Activated T-helper 2 cell treated with anti-CD3 and anti-CD28 coated beads, Interferon-gamma antibody, Interleukin-2, Interleukin-4, amounts not matched to agents 10 μg/mL and 5 μg/mL and 100 μg/mL, durations not matched to agents 14 hours and 24 hours and 36 hours (primary cell): ENCODE measurements at places on chromosomes 11 and 22. TPM values are rescaled to one million over a fixed set of nuclear protein-coding genes. Genes with fewer than 3 reads are reported as not detected.

DNA sequence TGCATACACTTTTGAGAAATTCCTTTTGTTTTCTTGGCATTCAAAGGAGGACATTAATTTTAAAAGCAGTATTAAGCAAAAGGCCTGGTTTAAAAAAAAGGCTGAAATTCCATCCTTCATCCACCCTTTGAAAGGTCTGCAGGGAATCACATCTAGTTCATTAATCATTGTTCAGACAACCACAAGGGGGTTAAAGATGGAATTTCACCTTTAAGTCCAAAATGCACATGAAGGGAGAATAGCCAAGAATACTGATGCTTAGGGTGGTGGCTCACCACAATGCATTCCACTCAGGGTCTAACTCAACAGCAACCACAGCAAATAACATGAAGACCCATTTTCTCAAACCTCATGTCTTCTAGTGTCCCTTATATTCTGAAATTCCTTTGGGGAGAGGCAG, 256.9 kb downstream of the CADM1 start:
- DNase-seq, result no peak

DNA sequence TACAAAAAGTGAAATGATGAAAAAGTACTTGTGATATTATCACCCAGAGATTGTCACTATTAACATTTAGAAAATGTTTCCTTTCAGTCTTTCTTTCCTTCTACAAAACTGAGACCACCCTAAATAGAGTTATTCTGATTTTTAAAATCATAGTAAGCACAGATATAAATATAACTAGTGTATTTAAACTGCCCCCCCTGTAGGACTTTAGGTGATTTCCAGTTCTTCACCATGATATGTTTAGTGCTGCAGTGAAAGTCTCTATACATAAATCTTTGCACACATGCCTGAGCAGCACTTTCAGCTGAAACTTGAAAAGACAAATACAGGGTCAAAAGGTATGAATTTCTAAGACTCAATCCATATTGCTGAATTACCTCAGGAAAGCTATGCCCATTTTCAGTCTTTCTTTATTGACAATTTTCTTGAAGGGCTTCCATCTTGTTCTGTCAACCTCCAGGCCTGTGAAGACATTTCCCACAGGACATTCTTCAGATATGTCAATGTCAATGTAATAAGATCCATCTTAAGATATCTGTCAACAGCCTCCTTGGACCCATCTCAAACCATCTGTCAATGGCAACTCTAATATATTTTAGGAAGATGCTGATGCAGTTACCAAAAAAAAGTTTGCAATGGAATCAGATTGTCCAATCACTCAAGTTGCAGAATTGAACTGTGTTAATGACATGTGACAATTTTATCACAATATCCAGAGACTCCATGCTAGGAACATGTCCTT, 30.8 kb upstream of the LDLRAD3 start:
- DNase-seq, result no peak

- no peak for DNase-seq
These were observed 23.0 kb downstream of the PC start for GRCh38 chr11:66934950-66935779.

DNA sequence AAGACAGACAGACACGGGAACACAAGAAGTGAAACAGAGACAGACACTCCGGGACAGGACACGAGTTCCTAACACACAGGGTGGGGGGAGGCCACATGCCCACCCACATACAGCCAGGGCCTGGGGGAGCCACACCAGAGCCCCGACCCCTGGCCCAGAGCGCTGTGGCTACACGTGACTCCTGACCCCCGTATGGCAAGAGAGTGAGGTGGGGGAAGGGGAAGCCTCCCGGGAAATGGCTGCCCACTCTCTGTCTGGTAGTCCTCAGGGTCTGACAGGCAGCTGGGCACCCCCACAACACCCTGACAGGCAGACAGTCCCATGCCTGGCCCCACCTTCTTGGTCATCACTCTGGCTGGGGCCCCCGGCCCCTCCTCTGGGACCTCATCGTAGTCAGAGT, 38.6 kb upstream of the PDE2A start:
- no peak for DNase-seq

DNA sequence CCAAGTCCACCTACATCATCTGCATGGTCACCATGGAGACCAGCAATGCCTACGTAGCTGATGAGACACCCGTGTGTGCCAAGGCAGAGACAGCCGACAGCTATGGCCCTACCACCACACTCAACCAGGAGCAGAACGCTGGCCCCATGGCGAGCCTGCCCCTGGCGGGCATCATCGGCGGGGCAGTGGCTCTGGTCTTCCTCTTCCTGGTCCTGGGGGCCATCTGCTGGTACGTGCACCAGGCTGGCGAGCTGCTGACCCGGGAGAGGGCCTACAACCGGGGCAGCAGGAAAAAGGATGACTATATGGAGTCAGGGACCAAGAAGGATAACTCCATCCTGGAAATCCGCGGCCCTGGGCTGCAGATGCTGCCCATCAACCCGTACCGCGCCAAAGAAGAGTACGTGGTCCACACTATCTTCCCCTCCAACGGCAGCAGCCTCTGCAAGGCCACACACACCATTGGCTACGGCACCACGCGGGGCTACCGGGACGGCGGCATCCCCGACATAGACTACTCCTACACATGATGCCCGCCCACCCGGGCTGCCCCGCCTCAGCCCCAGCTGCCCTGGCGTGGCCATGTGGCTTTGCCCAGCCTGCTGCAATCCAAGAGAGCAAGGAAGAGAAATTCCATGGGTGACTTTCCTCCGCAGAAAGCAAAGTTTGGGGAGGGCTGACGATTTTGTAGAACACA, 48.0 kb downstream of the MACROD1 start:
- no peak for DNase-seq

DNA sequence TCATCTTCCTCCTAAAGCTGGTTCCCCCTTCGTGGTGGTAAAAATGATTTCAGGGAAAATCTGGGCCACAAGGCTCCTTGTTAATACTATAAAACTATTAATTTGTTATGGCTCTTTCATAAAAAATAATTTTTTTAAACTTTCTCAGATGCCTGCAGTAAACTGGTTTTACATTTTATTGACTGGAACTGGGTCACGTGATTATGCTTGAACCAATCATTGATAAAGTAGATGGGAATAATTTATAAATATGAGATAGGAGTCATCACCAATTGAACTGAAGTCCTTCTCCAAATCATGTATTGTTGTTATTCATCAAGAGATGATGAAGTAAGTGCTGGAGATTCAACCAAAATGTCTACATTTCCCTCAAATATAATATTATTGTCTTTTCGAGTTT, 138.4 kb downstream of the SLC17A6 start:
- DNase-seq, result no peak

- no peak for DNase-seq
These were observed 17.7 kb upstream of the RASSF10 start for GRCh38 chr11:12991426-12991825.

DNA sequence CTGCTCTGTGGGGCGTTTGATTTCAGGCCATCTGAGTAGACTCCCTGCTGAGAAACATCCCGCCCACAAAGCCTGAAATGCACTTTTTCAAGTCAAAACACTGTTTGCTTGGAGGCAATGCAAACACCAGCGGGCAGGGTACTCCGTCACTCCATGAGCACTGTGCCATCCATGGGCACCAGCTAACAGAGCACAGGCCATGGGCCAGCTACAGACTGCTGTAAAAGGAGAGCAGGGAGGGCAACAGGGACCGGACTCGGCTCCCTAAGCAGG, 16.6 kb upstream of the EFCAB6 start:
- DNase-seq, result no peak

DNA sequence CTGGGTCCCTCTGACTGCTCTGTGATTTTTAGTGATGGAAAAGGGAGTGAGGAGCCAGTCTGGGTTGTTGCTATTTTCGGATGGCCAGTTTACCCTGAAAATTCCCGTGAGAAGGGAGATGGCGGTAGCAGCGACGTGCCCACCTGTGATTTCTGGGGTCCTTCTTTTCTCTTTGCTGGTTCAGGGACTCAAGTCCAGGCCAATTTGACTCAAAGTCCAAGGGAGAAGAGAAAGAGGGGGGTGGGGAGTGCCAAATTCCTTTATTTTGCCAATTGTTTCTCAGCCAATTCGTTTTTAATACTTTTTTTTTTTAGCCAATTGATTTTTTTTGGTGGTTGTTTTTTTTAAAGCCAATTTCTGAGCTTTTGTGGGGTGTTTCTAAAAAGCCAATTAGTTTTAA, 6.9 kb downstream of the IGF2 start:
- no peak for DNase-seq

DNA sequence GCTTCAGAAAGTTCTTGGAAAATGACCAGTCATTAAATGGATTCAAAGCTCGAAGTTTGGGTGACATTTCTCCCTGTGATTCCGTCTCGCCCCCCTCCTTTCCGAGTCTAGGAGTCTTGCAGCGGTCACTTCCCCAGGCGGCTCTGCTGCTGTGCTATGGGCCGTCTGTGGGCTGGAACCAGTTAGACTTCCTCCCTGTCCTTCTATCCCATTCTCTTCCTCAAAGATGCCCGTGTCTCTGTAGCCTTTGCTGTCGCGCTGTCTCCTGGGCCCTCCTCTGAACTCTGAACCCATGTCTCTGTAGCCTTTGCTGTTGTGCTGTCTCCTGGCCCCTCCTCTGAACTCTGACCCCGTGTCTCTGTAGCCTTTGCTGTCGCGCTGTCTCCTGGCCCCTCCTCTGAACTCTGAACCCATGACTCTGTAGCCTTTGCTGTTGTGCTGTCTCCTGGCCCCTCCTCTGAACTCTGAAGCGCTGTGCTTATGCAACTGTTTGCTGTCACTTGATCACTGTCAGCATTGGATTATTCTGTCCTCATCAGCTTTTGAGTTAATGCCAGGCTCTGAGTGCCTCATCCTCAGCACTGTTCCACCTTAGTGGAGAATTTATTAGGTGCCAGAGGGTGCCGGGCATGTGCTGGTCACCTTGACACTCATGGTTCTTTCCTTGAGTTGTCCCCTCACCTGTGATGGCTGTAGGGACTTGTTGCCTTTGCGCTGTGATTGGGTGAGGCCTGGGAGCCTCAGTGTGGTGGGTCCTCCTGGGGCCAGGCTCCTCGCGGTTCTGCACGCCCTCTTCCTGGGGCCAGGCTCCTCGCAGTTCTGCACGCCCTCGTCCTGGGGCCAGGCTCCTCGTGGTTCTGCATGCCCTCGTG, 173.3 kb downstream of the TBC1D22A start:
- no peak for DNase-seq

- DNase-seq, result no peak
These were observed 256.0 kb downstream of the ETS1 start for GRCh38 chr11:128331317-128331716.

GRCh38 chr11:113840932-113841664, 34.3 kb downstream of the USP28 start:
- DNase-seq, result no peak

- no peak for DNase-seq
These were observed 104.5 kb downstream of the RELT start for GRCh38 chr11:73480677-73481076.

The OR8D1 gene
- not detected in 2 replicates for total RNA-seq

The BUD13 gene
- 30.4 and 34.3 TPM in 2 replicates for total RNA-seq

The CAPRIN1 gene
- 285 and 286 TPM in 2 replicates for total RNA-seq

The OLFML1 gene
- not detected in 2 replicates for total RNA-seq

The HMOX1 gene
- 1.0 and 1.3 TPM in 2 replicates for total RNA-seq

The HIPK3 gene
- total RNA-seq, result 38.2 and 40.4 TPM in 2 replicates

The SART1 gene
- total RNA-seq, result 81.7 and 98.5 TPM in 2 replicates
